Fibroblast of lung (primary cell): ENCODE measurements at places on chromosomes 1 and 21.
A peak's percentile ranks its signal among the peaks of the same experiment; 100 is the strongest.

DNA sequence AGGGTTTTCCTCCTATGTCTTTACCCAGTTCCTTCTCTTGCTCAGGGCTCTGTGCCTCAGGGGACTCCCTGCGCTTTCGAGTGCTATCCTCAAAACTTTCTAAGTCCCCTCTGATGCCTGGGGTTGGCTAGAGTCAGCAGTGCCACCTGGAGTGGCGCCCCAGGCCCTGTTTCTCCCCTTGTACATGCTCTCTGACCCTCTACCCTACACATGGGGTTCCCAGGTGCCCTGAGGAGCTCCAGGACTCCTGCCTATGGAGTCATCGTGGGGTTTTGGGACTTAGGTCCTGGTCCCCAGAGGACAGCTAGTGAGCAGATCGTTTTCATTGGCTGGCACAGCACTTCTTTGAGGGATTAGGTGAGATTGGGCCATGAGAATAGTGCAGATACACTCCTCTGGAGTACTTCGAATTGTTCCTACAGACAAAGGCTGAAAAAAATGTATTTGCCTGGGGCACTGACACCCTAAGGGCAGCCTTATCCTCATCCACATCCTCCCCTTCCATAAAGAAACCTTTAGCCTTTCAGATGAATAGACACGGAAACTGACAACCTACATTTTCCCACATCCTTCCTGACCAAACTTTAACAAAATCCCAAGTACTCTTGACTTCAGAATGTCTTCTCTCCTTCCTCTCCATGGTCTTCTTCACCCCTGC, 41.5 kb downstream of the LGR6 start:
- no peak for DNase-seq

DNA sequence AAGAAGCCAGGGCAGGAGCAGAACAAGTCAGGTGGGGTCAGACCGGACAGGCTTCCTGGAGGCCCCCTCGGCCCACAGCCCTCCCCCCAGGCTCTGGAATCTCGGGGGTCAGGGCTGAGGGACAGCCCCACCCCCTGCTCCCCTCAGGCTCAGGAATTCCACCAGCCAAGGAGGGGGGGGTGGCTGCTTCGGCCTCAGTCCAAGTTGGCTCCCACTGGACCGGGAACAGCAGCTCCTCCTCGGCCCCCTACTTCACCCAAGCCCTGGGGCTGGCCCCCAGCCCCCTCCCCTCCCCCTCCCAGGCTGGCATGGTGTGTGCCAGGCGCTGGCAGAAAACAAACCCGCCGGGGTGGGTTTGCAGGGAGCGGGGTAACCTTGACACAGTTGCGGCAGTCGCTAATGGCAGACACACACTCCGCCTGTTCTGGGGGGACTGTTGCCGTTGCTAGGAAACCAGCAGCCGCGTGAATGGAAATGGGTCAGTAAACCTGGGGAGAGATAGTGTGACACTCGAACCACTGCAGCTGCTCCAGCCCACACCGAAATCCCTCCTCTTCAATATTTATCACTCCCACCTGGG, 32.4 kb downstream of the AHDC1 start:
- DNase-seq, result no peak

GRCh38 chr1:20837554-20838192, 50.6 kb upstream of the HP1BP3 start:
- DNase-seq, result no peak

DNA sequence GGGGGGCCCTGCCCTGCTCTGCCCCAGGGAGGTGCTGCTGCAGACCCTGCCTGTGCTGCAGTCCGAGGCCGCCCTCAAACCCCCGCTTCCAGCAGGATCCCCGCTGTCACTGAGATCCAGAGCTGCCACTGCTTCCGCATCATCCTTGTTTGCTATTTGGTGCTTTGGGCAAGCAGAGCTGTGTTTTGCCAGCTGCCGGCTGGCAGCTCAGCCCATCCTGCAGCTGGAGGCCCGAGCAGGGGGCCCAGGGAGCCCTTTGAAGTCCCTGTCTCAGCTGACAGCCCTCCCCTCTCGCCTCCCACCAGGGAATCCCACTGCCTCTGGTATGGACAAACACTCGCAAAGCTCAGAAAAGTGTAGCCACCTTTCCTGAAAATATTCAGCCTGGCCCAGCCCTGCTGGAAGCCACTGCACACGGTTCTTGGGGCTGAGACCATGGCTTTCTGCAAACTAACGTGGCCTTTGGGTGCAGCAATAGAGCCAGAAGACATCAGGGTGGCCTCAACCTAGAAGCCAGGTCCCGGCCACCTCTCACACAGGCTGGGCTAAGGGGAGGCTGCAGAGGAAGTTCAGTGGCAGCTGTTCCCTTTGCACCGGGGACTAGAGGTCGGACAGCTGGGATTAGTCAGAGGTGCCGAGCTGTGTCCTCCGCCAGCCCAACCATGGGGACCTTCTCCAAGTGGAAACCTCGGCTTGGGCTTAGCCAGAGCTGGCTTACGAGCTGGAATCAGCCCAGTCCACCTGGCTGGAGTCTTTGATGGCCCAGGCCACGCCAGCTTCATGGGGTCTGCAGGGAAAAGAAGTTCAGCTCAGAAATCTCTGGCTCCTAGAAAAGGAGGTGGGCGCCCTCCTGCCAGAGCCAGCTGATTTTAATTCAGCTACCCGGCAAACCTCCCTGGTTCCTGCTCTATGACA, 107.1 kb downstream of the SPSB1 start:
- DNase-seq, result peak; percentile 53

DNA sequence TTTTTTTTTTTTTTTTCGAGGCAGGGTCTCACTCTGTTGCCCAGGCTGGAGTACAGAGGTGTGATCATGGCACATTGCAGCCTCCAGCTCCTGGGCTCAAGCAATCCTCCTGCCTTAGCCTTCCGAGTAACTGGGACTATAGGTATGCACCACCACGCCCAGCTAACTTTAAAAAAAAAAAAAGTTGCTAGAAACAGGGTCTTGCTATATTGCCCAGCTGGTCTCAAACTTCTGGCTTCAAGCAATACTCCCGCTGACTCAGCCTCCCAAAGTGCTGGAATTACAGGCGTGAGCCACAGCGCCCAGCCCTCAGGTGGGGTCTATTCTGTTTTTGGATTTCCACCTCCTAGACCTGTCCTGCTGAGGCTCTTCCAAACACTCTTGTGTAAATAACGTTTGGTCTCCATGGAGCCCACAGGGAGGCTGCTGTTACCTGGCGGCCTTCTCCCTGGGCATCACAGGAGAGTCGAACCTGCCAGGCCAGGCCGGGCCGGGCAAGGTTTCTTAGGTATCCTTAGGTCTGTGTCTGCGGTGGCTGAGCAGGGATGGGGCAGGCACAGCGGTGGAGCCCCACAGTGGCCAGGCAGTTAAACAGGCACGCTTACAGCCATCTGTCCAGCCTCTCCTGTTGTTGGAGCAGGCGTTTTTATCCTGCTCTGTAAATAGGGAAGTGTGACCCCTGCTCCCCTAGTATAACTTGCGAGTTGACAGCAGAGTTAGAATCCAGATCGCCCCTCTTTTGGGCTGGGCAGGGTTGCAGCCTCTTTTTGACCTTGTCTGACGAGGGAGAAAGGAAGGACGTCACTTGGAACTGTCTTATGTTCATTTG, 18.8 kb downstream of the PLEKHM2 start:
- no peak for DNase-seq

DNA sequence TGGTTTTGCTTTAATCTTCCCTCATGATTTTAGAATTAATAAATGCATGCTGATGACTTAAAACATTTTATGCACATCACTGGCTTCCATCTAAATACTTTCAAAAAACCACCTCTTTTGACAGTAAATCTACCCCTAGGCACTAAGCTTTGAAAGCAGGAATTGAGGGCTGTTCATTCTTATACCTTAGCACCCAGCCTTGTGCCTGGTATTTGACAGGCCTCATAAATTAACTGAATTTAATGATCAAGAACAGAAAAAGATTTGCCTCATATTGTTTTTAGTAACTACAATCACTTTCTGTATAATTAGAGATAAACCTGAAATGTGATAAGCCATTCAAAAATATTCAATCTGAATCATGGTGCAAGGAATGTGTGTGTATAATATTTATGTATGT, 108.8 kb downstream of the DPYD start:
- DNase-seq, result no peak

- peak; percentile 1 for DNase-seq
These were observed 694 bp upstream of the MRPL9 start for GRCh38 chr1:151763990-151764389.

DNA sequence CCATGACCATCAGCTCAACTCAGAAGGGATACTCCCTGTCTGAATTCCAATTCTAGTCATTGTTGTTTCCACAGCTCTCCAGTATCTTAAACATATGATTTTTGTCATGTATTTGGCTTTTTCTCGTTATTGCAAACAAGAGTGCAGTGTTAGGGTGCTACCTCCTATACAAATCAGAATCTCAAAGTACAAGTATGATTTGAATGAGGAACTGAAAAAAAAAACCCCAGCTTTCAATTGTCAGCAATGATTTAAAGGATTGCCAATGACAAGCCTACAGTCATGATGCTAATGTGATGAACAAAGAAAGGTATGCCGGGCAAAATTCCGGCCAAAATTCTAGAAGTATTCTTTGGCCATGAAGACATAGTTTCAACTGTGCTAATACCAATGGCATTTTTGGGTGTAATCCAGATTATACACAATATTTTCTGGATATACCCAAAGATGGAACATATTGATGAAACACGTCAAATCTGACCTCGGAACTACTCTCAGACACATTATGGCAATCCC, 14.9 kb downstream of the TMEM35B start:
- DNase-seq, result no peak

DNA sequence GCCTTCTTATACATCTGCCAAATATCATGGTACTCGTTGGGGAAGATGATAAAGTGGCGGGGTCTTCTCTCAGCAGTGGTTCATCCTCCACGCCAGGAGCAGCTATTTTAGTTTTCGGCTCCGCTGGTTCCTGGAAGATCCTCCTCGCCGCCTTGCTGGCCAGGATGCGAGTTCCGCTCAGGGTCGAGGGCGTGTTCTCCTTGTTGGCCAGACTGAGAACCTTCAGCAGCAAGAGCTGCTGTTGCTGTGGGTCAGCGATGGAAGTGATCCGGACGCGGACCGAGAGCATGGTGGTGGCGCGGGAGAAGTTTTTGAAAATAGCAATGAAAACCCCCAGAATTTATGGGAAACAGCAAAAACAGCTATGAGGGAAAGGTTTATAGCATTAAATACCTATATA, 11.4 kb upstream of the CFAP126 start:
- no peak for DNase-seq

GRCh38 chr1:97365026-97365425, 555.8 kb downstream of the DPYD start:
- DNase-seq, result no peak

- no peak for DNase-seq
These were observed 11.4 kb upstream of the ZSCAN20 start for GRCh38 chr1:33460947-33461629.
